ENCODE measurements at places on chromosomes 4 and X.

GRCh38 chr4:6500481-6501140 is 28.2 kb upstream of the PPP2R2C start:
- DNase-seq, result no peak

DNA sequence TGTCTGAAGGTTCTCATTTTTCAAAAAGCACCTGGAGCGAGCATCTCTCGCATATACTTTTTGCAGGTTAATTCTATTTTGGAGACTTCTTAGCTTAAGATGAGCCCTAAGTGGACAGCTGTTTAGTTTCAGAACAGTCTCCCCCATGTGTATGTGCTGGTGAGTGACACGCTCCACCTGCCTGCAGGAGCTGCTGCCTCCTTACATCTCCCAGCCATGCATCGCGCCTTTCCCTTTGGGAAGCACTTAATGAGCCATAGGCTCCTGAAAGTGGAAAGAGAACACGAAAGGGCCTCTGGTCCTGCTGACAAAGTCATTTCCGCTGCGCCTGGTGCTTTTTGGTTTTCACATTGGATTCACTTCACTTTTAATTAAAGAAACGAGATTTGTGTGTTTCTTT is 56.1 kb downstream of the TRIML2 start:
- no peak for DNase-seq

DNA sequence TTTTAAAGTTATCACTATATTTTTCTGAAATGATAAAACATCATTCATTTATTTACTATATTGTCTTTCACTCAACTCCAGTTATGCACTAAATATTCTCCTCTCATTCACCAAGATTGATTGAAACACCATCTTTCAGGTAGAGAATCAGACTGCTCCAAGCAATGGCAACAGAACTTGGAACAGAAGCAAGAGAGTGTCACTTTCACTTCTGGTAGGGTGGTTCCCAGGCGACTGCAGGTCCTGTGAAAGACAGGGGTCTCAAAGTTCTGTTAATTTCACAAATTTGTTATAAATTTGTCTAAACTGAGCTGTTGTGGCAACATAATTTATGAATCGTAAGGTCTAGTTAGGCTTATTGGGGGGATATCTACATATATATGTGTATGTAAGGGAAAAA is 47.8 kb downstream of the RHOH start:
- DNase-seq, result no peak

DNA sequence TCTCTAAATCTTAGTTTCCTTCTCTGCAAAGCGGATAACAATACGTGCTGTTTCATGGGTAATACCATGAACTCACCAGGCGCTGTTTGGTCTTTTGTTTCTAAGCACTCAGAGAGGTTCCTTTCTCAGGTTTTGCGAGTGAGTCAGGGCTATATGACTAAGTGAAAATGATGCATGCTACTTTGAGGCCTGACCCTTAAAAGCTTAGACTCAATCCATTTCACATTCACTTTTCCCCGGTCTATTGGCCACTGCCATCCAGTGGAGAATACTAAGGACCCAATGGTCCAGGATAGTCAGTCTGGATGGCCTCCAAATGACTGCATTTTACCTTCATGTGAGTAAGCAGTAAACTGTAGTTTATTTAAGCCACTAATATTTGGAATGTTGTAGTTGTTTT is 400.8 kb upstream of the SLIT2 start:
- peak; percentile 93 for DNase-seq

DNA sequence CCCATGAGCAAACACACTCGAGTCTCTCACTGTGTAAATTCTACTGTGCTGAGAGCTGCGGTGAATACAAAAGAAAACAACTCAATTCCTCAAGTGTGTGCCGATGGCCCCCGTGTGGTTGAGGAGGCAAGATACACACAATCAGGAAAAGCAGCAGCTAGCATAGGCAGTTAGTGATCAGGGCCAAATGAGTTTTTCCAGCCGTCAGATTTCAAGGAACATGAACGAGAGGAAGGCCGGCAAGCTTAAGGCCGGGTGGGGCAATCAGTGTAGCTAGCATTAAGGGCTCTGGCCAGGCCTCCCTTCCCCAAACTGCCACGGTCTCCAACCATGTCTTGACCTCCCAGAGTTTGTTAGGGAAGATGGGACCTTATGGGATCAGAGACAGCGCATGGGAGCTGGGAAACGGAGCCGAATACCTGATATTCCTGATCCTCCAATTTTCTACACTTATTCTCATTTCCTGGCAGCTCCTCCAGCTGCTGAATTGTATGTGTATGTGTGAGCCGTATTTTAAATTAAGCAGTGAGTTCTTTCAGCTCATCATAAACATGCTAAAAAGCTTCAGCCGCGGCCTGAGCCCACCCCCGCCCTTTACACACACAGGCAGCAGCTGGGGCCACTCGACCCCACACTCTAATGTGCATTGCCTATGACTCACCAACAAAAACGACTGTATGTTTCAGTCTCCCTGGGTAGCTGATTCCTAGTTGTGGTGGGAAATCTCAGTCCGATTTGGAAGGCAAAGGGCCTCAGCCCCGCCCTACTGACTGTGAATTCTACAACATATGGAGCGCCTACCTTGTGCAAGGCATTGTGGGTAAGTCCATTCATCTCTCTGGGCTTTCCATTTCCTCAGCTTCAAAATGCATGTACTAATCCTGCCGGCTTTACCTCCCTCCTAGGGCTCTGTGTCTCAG is 59.9 kb downstream of the RTL9 start:
- DNase-seq, result peak; percentile 86

- no peak for DNase-seq
Measured at GRCh38 chrX:35166023-35166422, 223.4 kb downstream of the FAM47B start.

DNA sequence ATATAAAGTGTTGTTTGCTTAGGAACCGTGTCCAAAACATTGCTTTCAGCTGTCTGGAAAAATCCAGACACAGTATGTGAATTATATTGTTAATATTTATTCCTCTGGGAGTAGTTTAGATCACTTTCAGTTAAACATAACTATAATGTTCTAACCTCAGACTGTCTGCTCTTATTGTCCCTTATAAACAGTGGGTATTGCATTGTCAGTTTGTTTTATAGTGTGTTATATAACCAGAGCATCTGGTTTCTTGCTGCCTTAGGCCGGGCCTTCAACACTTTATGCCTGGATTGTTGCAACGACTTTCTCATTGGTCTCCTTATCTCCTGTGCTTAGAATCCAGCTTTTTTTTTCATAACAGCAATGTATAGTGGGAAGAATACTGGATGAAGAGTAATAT is 26.4 kb downstream of the ATG4A start:
- peak; percentile 13 for DNase-seq

GRCh38 chrX:51461053-51462044 is 35.0 kb downstream of the NUDT11 start:
- DNase-seq, result peak; percentile 42

DNA sequence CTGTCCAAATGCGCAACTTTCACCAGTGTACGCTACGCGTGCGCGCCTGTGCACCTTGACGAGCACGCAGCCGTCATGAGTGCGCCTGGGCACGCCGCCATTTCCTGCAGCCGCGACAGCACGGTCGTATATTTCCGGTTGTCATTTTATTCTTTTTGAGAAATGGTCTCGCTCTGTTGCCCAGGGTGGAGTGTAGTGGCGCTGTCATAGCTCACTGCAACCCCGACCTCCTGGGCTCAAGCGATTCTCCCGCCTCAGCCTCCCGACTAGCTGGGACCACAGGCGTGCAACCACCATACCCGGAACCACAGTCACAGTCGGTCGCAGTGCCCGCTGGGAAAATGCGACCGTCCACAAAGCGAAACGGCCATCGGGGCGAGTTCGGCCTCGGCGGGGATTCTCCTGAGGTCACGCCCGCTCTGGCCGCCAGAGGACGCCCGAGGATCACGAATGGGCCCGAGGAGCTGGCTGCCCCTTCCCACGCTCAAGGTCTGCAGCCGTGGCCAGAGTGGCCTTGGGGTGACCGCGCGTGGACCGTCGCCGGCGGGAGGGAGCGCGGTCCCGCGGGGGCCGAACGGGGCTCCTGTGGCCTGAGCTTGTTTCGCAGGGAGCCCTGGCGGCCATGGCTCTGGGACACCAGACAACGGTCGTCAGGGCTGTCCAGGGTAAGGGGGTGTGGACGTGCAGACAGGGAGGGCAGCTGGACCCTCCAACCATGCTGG is 23.7 kb upstream of the PNMA3 start:
- peak; percentile 18 for DNase-seq

GRCh38 chr4:98664959-98665358 is 6.5 kb upstream of the TSPAN5 start:
- DNase-seq, result no peak

DNA sequence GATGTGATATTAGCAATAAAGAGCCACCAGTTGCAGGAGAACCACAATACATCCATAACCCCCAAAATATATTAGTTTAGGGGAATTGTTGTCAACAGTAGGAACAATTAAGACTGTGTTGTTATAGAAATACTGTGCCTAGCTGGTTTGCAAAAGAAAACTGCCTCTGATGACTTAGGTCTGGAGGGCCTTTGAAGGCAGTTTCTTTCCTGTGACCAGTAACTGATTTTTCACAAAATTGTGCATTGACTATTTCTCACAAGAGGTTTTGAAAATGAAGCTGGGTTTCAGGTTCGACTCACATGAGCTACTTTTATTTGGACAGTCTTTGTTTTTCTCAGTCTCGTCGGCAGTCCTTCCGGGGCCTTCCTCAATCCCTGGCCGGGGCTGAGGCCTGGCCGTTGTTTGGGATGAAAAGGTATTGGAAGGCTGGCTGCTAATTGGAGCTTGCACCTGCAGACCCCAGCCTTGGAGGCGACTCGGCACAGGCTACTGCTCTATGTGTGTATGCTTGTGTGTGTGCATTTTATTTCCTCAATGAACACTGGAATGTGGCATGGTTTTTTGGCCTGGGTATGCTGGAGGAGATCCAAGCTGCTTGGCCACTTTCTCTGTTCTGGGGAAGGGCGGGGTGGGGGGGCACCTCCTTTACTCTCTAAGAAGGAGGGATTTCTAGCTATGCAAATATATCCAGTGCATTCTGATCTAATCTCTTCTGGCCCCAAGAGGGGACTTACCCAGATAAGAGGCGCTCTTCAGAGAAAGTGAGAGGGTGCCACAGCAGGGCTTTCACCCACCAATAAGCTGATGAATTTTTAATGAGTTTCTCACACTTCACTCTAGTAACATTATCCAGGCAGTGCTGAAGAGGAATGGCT is 49.5 kb upstream of the LNX1 start:
- no peak for DNase-seq

DNA sequence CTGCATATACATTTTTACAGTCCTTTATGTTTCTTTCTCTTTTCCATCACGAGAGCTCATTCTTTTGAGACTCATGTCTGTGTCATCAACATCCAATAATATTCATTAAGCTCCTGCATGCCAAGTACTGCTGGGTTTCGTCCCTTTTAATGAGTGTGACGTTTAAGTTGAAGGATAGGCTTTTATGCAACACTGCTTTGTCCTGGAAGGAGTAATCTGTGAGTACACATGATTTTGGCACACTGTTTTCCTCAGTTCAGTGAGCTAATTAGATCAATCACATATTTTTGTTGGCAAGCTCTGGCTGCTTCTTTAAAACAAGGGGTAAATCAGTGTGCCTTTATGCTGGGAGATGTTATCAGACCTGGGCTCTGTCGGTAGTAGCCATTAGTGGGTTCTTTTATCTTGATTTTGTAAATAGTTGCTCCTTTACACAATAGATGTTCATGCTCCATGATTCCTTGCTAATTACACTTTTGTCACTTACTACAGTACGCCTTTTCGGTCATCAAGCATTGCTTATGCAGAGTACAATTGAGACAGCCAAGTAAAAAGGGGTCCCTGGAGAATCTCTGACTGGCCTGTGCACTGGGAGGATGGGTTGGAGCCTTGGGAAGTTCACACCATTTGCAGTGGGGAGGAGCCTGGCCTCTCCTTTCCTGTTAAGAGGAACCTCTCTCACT is 132.6 kb downstream of the FHIP1A start:
- DNase-seq, result peak; percentile 58

DNA sequence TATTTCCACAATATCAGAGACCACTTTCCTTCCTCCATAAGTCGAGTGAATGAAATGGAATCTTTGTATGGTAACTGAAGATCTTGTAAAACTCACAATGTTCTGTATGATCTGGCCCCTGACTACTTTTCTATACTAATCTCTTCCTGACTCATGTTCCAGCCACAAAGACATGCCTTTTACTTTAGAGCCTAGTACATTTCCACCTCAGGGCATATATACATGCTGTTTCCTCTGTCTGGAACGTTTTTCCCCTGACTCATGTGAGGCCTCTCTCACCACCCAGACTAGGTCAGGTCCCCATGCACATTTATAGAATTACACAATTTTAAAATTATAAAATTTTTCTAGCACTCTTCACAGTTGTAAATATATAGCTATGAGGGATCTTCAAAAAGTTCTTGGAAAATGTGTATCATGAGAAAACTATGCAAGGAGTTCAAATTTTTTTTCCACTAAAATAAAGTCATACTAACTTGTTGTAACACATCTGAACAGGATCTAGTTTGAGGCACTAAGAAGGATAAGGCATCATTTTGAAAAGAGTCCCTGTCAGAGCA is 208.8 kb downstream of the SH2D1A start:
- peak; percentile 68 for DNase-seq

DNA sequence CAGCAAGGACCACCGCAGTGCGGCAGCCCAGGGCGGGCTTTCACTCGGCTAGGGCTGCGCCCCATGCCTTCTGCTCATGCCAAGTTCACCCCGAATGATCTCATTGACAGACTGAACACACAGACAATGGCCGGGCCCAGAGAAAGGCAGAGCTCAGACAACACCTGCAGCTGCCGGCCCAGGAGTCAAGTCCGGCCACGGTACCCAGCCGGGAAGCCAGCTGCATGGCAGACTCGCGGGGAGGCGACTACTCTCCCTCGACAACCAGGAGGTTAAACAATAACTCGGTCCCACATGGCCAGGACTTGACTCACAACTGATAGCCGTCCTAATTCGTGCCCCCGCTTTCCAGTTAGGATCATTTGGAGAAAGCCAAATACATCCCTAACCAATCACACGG is 50.4 kb downstream of the ABLIM2 start:
- DNase-seq, result no peak
